D341Med (cell line): ENCODE measurements at places on chromosomes 2 and 18.

DNA sequence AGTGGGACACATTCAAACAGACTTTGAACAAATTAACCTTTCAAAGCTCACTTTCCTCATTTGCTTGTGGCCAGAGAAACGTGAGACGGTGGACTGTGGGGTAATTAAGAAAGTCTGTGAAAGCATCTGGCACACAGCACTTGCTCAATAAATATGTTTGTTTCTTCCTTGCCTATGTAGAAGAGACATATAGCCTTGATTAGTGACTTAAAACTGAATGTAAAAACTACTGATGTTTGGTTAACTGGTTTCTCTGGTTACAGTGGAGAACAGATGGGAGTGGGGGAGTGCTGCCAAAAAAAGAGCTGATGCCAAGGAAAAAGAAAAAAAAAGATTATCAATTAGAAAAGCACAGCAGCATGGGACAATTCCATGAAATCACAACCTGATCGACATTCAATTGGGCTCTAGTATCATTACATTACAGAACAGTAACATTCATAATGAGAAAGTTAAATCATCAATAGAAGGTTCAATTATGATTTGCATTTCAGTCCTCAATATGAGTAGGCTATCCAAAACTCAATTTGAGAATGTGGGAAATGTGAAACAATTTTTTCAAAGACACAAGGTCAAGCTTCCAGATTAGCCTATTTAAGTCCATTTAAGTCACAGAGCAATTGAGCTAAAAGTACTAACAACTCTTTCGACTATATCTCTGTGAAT is 14.7 kb downstream of the CUL3 start:
- DNase-seq: no peak

- DNase-seq: peak; percentile 90
These were observed 1.4 kb downstream of the WNT6 start for GRCh38 chr2:218860950-218861381.

GRCh38 chr2:42091671-42092070 is 43.9 kb downstream of the PKDCC start:
- DNase-seq: no peak

GRCh38 chr2:229703909-229704630 is 10.3 kb downstream of the DNER start:
- no peak for DNase-seq

DNA sequence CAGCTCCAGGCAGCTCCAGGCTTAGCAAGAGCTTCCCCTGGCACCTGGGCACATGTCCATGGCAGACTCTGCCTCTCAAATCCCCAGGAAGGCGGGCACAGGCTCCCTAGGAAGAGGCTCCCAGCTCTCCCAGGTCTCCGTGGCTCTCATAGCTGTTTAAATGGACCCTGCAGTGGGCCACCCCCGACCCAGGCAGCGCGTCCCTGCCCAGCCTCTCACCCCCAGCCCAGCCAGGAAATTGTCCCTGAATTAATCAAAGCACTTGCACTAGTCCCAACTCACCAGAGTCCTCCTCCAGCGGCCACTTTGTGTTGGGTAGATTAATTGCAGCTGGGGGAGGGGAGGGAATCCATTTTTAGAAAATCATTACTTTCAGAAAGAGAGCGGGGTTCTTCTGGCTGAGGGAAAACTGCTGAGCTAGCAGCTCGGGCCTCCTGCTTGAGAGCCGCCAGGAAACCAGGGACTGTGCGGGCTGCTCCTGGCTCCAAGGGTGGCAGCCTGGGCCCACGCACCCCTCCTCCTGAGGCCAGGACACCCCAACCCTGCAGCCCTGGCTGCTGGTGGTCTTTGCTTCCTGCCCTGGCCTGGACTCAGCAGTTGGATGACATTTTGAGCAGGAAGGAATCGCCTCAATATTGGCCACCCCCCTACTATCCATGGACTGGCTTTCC is 36.0 kb downstream of the SMAD7 start:
- DNase-seq: no peak

- DNase-seq: peak; percentile 45
These were observed 109.9 kb downstream of the GAREM1 start for GRCh38 chr18:32360682-32361345.

- DNase-seq: no peak
These were observed 703 bp downstream of the UGGT1 start for GRCh38 chr2:128091726-128092080.
